ENCODE measurements at places on chromosomes 5 and 9. TPM values are rescaled to one million over a fixed set of nuclear protein-coding genes. Genes with fewer than 3 reads are reported as not detected.

DBH gene
- total RNA-seq = not detected

TEK gene
- total RNA-seq = 18.0 TPM

GNA14 gene
- total RNA-seq = 6.0 TPM

SPATA31D4 gene
- total RNA-seq = not detected

KCNN2 gene
- total RNA-seq = 0.24 TPM

SLC6A18 gene
- not detected for total RNA-seq

RNF14 gene
- total RNA-seq = 59.3 TPM

SV2C gene
- 0.05 TPM for total RNA-seq

ANKRD18A gene
- 0.09 TPM for total RNA-seq

UBE2QL1 gene
- total RNA-seq = 5.8 TPM

ZNF618 gene
- total RNA-seq = 9.2 TPM

PLAC8L1 gene
- total RNA-seq = 0.43 TPM

IL11RA gene
- 12.6 TPM for total RNA-seq

PCDHGB2 gene
- 4.7 TPM for total RNA-seq

CTNNAL1 gene
- total RNA-seq = 67.8 TPM

IL31RA gene
- total RNA-seq = not detected

TAF11L5 gene
- total RNA-seq = not detected

CAMLG gene
- total RNA-seq = 26.5 TPM

SLCO4C1 gene
- 0.19 TPM for total RNA-seq

ITK gene
- 1.2 TPM for total RNA-seq

NKD2 gene
- 2.7 TPM for total RNA-seq

SMIM33 gene
- not detected for total RNA-seq

PSAT1 gene
- total RNA-seq = 2.5 TPM

GALNT12 gene
- total RNA-seq = 16.1 TPM

PDE4D gene
- total RNA-seq = 72.4 TPM

PCSK1 gene
- 18.5 TPM for total RNA-seq

SH2D3C gene
- 13.7 TPM for total RNA-seq

PCDHGA6 gene
- total RNA-seq = 6.6 TPM

All from posterior vena cava (tissue), 2 donors.